ENCODE measurements at places on chromosomes 12 and 14. TPM values are rescaled to one million over a fixed set of nuclear protein-coding genes. Genes with fewer than 3 reads are reported as not detected.

The GALNT9 gene
- 2.1 TPM for polyA plus RNA-seq

The RNU4-1 gene
- not detected for polyA plus RNA-seq

The COL2A1 gene
- not detected for polyA plus RNA-seq

The TMEM120B gene
- polyA plus RNA-seq, result 10.2 TPM

The PKP2 gene
- 2.3 TPM for polyA plus RNA-seq

The TEX52 gene
- not detected for polyA plus RNA-seq

The STYK1 gene
- polyA plus RNA-seq, result 0.32 TPM

The LTB4R2 gene
- 8.4 TPM for polyA plus RNA-seq

DNA sequence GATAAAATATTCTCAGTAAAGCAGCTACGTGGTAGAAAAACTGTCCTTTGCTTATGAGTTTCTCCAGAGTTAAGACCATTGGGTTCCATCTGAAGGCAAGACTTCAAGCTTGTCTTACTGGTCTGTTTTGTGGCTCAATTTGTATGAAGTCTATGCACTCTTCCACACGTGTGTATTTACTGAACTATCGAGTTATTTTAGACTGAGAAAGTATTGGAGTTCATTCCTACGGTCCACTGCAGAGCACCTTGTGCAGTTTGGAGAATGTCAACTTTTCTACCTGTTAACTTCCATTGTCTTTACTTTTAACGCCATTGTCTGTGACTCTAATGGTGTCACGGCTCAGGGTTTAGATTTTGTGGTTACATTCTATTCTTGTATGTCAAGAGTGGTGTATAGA, 3.7 kb downstream of the HIF1A start:
- DNase-seq, result no peak

GRCh38 chr12:48118284-48118871, 786 bp upstream of the PFKM start:
- DNase-seq, result no peak

DNA sequence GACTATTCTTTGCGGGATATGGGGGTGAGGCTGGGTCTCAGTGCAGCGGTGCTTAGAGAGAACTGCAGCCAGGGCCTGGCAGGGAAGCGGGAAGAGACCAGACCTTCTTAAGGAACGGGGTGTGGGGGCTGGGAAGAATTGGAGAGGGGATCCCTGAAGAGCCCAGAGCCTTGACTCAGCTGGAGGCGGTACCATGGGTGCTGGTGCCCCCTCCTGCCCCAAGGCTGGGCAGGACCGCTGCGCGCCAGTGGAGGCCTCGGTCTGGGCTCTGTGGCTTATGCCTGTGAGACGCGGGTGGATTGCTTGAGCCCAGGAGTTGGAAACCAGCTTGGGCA, 1.3 kb upstream of the RNU7-1 start:
- no peak for DNase-seq

- DNase-seq, result no peak
These were observed 860.2 kb downstream of the C12orf50 start for GRCh38 chr12:87169010-87169409.

- no peak for DNase-seq
These were observed 669.8 kb upstream of the LRFN5 start for GRCh38 chr14:40936861-40937260.

DNA sequence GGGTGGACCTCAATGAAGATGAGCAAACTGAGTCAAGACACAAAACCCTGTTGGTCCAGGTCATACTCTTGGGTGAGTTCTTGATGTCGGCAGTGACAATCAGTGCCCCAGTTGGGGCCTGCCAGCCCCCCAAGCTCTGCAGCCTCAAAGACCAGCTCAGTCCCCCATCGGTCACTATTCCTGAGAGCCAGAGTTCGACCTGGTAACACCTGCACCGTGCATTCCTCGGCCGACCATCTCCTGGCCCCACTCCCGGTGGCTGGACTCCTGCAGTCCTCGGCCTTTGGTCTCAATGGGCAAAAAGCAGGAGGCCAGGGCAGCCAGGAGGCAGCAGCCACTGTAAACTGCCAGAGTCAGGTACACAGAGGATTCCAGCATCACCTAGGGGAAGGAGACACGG, 32.5 kb downstream of the DAO start:
- no peak for DNase-seq

DNA sequence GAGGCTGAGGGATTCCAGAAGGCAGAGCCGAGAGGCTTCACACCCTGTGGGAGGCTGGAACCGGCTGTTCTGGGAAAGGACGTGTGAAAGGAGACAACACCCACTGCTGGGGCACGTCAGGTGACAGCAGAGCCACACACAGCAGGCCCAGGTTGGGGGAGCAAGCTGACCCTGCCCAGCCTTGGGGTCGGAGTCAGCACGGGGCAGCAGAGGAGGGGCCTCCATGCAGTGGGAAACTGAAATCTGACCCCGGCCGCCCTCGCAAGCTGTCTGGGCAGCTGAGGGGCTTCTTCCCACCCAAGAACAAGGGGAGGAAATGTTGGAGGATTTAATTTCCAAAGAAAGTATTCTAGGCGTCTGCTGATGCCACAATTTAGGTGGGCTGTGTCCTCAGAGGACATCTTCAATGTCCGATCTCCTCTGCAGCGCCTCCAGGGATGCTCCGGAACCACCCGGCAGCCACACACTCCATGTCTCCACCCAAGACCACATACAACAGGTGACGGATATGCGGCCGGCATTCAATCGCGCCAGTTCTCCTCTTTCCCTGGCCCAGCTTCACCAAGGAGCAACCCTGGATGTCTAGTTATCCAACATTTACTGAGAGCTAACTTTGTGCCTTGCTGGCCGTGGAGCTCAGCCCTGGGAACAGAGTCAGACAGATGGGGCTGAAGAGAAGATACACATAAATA, 30.7 kb downstream of the SNRNP35 start:
- DNase-seq, result no peak

- DNase-seq, result no peak
These were observed 42.4 kb downstream of the GLRX5 start for GRCh38 chr14:95577067-95577800.
